Activated CD8-positive, alpha-beta memory T cell treated with anti-CD3 and anti-CD28 coated beads for 48 hours (primary cell): ENCODE measurements at places on chromosomes 5 and 9.

DNA sequence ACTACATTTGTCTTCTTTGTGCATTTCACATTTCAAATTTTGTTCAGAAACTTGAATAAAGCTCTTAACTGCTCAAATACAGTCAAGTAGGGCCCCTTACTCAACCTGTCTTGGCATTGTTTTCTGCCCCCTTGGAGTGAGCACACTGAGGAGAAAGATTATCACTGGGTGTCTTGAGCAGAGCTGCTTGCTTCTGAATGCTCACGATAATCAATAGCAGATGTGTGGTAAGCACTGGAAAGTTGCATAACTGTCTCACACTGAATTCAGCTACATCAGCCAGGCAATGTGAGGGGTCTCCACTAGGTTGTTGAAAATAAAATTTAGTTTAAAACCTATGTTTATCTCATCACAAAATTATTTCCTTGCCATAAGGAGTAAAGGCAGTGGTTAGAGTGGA is 7.8 kb upstream of the TNFAIP8 start:
- no peak for DNase-seq

GRCh38 chr5:149400304-149400703 is 21.2 kb upstream of the IL17B start:
- DNase-seq: no peak

GRCh38 chr9:20236676-20237075 is 385.6 kb downstream of the MLLT3 start:
- no peak for DNase-seq

- DNase-seq: no peak
Observed at GRCh38 chr5:57895766-57896165, 413.2 kb upstream of the ACTBL2 start.

- no peak for DNase-seq
Observed at GRCh38 chr5:38585816-38586215, 29.4 kb upstream of the LIFR start.

- no peak for DNase-seq
Observed at GRCh38 chr9:129685220-129685932, 19.9 kb downstream of the PRRX2 start.
